ENCODE measurements at places on chromosomes 7 and 10.
A peak's percentile ranks its signal among the peaks of the same experiment; 100 is the strongest.

- H3K27ac ChIP-seq = peak overlapping the region; percentile 43
- DNase-seq = peak; percentile 82
- peak overlapping the region; percentile 35 for H3K4me3 ChIP-seq
Measured at GRCh38 chr10:70558871-70559810, 43.4 kb downstream of the PRF1 start.

DNA sequence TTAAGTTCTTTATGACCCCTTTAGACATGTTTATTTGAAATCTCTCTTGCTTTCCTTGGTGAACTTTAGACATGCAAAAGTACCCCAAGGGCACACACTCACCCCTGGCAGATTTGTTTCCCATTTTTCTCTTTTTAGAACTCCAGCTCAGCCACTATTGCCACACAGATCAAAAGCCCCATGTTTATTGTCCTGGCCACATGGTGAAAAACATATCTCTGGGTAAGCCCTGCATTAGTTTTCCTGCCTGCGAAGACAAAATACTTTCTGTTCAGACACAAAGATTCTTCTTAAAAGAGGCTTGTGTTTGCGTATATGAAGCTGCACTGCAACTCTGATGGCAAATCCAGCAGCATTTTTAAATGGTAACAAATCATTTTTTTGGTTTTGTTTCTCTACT, 200.0 kb downstream of the POLR1F start:
- no peak for DNase-seq
- H3K27ac ChIP-seq = no peak overlapping the region
- no peak overlapping the region for H3K4me3 ChIP-seq
- no peaks in the 10 kb centered on the region for H3K4me1 ChIP-seq

DNA sequence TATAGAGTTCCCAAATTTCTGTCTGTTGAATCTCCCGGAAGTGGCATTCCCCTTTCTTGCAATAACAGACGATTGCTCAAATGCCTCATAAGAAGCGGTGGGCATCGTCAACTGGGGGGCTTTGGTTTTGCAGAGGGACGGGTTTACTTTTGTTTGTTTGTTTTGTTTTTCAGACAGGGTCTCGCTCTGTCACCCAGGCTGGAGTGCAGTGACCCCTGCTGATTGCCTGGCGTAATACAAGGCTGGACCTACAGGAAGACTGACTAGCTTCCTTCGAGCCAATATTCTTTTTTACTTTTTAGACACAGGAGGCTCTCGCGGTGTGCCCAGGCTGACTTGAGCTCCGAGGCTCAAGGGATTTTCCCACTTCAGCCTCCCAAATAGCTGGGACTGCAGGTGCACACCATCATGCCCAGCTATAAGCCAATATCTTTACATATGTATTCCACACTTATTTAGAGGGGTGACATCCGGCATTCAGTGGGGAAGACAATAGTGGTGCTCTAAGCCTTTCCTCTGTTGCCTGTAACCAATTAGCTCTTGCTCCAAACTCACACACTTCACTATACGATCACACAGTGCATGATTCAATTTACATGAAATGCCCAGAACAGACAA, 58.1 kb downstream of the FHIP2A start:
- no peak overlapping the region for H3K27ac ChIP-seq
- no peaks in the 10 kb centered on the region for H3K27me3 ChIP-seq
- H3K4me3 ChIP-seq = no peak overlapping the region
- H3K4me1 ChIP-seq = peaks cover 6% of the 10 kb centered on the region

DNA sequence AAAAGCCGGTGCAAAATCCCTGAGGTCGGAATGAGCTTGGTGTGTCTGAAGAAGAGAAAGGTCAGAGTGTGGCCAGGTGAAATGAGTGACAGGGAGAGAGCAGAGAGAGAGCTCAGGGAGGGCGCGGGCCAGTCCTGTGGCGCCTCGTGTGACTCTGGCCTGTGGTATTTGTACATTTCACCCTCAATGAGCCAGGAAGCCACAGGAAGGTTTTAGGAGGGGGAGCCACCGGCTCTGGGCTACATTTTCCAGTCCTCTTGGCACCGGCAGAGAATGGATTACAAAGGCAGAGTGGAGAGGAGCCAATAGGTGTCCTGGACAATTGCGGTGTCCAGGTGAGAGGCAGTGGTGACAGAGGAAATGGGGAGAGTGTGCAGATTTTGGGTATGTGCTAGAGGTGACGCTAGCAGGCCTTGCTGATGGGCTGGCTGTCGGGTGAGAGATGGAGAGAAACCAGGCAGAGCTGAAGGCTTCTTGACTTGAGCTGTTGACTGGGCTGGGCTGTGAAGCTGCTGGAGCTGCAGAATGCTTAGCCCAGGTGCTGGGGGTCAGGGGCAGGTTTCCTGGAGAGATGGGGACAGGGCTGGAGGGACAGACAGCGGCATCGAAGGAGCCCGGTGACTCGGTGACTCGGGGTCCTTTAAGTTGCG, 38.1 kb downstream of the COL13A1 start:
- no peak for DNase-seq
- H3K27me3 ChIP-seq = no peaks in the 10 kb centered on the region
- H3K27ac ChIP-seq = no peak overlapping the region
- peaks cover 38% of the 10 kb centered on the region for H3K4me1 ChIP-seq

- H3K36me3 ChIP-seq = no peaks in the 10 kb centered on the region
- DNase-seq = no peak
- H3K27ac ChIP-seq = no peak overlapping the region
- H3K27me3 ChIP-seq = no peaks in the 10 kb centered on the region
Measured at GRCh38 chr7:37751096-37751495, 67.5 kb downstream of the GPR141 start.
